ENCODE measurements at places on chromosomes 11 and 22.

DNA sequence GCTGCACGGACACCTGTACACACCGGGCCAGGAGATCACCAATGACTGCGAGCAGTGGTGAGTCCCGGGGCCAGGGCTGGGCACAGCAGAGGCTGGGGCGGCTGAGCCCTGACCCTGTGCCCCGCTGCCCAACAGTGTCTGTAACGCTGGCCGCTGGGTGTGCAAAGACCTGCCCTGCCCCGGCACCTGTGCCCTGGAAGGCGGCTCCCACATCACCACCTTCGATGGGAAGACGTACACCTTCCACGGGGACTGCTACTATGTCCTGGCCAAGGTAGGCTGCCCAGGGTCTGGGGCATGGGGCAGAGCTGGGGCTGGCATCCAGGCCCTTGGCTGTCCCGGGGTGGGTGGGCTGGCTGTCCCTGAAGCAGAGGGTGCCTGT lies 7.7 kb downstream of the MUC2 start:
- DNase-seq: no peak

GRCh38 chr11:67691149-67691548 lies 16.7 kb upstream of the ALDH3B2 start:
- no peak for DNase-seq

DNA sequence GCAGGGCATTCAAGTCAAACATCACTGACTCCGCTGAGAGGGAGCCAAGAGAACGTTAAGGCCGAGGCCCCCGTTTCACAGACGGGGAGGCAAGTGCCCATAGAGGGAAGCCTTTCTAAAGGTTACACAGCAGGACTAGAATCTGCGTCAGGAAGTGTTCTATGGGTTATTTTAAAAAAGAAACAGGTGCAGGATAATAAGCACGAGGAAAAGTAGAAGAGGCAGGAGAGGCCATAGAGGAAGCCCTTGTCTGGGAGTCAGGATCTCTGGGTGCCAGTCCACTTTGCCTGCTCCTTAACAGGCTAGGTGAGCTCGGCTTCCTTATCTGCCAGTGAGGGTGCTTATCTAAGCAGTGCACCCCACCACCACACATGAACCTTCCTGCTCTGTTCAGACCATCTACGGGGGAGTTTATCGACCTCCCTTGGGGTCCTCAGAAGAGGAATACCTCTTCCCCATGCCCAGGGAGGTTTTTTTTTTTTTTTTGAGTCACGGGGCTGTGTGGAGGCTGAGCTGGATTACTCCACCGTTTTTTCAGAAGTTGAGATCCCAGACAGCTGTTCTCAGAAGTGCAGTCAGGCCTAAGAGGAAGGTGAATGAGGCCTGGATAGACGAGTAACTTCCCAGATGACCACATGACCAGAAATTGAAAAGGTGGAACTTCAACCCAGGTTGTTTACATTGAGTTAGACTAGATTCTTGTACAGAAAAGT lies 1.2 kb upstream of the FCHSD2 start:
- no peak for DNase-seq

GRCh38 chr11:72483412-72484186 lies 49.3 kb upstream of the CLPB start:
- DNase-seq: no peak

GRCh38 chr11:16186680-16187079 lies 169.7 kb downstream of the SOX6 start:
- no peak for DNase-seq

Data from LoVo (cell line).